ENCODE measurements at places on chromosomes 4 and X.

GRCh38 chr4:1015746-1016145 lies 4.3 kb downstream of the FGFRL1 start:
- DNase-seq, result no peak

DNA sequence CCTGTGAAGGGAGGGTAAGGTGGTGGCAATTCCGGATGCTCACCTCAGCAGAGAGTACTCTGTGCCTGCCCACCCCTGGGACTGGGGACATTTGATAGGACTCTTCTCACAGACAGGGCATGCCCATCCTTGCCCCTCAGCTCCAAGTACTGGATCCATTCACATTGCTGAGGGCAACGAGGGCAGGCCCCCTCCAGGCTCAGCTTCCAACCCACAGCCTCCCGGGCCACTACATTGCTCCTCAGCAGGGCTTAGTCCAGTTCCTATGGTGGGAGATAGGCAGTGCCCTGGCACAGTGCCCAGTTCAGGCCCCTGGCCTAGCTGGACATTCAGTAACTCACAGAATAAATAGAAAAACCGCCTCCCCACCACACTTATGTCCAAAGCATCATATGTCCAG lies 15.1 kb upstream of the VSIG4 start:
- DNase-seq, result no peak

GRCh38 chr4:105068516-105068915 lies 78.2 kb upstream of the TET2 start:
- DNase-seq, result no peak

DNA sequence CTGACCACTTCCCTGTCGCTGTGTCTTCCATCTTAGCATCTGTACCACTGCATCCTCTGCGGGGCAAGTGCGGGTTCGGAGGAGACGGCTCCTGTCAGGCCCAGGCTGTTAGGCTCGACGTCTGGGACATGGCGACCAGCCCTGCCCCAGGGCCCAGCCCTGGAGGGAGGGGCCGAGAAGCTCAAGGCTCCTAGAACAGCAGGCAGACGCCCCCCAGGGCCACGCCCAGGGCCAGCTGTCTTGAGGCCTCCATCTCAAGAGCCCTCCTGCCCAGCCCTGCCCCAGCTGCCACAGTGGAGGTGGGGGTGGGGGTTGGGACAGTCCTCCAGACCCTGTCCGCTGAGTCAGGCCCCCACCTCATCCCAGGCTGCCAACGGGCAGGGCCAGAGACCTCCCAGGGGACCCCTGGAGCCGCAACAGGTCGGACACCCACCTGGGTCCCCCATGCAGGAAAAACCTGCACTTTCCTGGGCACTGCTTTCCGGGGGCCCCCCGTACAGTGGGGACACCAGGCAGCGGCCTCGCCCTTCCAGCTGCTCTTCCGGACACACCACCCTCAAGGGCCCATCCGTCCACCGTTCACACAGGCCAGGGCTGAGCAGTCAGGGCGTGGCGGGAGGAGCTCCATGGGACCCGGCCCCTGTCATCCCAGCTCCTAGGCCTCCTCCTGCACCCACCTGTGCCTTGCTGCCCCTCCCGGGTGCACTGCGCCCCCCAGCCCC lies 83.1 kb downstream of the FAM53A start:
- DNase-seq, result no peak

DNA sequence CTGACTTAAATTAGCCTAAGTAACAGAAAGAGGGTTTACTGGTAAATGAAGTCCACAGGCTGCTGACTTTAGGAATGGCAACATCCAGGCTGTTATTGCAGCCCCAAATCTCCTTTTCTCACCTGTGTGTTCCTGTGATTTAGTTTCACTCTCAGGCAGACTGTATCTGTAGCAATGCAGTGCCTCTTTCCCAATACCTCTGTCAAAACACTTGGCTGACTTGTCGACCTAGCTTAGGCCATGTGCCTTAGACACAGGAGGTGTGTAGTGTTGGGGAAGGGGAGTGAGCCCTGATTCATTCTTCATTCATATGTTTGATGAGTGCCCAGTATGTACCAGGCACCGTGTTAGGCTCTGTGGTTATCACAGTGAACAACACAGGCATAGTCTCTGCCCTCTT lies 46.9 kb downstream of the JADE3 start:
- no peak for DNase-seq

- no peak for DNase-seq
Measured at GRCh38 chr4:48752246-48752645, 27.8 kb downstream of the FRYL start.

DNA sequence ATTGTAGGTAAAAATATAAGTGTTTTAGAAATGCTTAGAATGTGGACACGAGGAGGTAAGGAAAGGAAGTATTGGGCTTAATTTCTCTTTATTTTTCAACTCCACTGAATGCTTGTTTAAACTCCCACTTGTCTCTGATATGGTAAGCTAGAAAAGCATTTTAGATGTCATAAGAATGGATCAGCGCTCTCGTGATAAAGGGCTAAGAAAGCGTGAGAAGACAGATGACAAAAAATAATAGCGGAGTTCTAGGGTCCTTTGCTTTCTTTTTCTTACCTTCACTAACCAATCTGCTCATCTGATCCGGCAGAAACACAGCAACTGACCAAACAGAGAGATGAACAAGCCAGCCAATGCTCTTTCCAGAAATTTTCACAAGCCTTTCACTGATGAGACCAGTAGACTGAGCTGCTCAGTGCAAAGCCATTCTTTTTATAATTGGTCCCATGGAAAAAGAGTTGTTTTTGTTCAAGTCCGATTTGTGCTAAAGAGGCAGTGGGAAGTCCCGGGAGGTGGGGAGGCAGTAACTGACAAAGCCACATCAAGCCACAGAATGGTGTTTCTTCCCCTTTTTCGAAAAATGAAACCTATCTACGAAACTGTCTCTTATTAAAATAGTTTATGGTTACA lies at the start of gene TASL:
TASL (minus strand) TSS at position 405 of the 630 bp plus-strand sequence. CDS start 17,411 bp downstream, outside the sequence.
- no peak for DNase-seq

DNA sequence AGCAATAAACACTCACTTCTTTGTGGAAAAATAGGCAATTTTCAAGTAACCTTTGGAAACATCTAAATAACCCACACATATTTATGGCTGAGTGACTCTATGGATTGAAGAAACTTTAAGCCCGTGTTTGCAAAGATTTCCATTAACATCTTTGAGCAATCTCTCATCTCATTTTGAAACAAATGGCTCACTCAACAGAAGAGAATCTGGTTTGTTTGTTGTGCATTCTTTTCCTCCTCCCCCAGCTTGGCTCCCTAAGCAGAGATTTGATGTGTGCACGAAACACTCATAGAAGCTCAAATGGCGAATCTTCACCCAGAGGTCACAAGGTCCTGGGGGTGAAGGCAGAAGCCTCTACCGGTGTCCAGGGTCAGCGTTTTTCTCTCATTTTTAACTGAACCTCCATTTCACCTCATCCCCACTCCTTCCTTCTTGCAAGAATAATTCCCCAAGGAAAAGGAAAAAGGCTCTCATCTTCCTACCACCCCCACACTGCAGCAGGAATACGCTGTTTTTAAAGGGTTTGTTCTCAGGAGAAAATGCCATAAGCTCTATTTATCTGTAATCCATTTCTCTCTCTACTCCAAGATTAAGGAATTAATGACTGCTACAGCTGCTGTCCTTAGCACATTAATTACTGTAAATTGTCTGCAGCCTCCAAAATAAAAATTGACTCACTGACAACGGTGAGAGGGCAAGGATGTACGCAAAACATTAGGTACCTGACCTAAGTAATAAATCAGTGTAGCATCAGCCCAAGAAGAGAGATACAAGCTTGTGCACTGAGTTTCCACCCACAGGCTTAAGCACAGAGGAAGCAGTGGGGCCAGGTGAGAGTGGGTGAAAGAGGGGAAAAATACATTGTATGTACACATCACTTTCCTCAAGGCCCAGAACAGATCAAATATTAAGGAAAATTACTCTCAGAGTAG lies 307.6 kb upstream of the NOCT start:
- DNase-seq, result no peak

DNA sequence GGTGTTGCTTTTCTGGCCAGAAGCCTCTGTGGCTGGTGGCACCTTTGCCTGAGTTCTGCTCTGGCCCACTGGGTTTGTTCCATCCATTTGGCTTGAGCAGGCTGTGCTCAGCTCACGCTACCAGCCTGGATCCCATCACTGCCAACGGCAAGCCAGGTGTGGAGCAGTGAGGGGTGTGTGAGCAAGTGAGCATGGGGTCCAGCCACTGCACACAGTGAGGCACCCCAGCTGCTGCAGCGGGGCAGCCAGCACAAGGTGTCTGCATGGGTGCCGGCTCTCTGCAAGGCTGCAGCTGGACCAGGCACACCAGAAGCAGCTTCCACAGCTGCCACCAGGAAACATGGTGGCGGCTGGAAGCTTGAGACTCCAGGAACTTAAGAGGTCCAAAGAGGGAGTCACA lies 46.8 kb downstream of the ARAP2 start:
- DNase-seq, result no peak

All from testis (tissue), 5 donors.